ENCODE measurements at places on chromosomes 5 and 9.

DNA sequence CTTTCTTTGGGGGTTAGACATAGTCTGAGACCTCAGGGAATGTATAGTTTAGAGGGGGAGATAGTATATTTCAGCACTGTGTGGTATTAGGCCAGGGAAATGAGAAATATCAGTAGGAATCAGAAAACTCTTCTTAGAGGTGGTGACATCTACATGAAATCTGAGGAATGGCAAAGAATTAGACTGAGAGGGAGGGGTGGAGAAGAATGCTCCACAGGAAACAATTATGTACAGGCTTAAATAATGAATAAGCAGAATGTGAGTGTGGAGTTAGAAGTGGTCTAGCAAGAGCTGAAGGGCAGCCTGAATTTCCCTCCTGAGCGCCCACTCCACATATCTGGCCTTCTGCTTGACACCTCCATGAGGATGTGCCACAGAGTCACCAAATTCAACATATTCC is 3.6 kb upstream of the MACIR start:
- peaks cover 8% of the 10 kb centered on the region for H3K4me1 ChIP-seq
- peaks cover 1% of the 10 kb centered on the region for H3K36me3 ChIP-seq
- H3K27ac ChIP-seq: no peak overlapping the region
- DNase-seq: no peak

- peaks cover 23% of the 10 kb centered on the region for H3K4me1 ChIP-seq
- no peak overlapping the region for H3K27ac ChIP-seq
- H3K36me3 ChIP-seq: no peaks in the 10 kb centered on the region
- DNase-seq: no peak
These were observed 12.1 kb downstream of the PROP1 start for GRCh38 chr5:177983763-177984583.

DNA sequence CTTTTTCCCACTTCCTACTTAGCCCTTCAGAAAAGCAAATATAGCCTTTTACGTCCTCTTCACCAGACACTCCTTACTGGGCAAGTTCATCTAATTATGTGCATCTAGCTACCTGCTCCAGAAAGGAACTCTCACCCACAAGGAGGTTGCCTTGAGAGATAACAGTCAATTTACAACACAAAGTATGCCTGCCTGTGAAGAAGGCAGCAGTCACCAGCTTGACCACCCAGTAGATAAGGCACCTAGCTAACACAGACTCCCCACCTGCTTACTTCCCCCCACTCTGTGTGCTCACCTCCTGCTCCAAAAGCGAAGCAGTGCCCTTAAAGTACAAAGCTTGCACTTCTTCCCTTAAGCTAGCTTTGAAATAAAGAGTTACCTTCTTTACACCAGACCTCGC is 111.7 kb upstream of the MRPS30 start:
- H3K27ac ChIP-seq: no peak overlapping the region
- H3K27me3 ChIP-seq: no peaks in the 10 kb centered on the region
- DNase-seq: no peak
- H3K4me1 ChIP-seq: no peaks in the 10 kb centered on the region

- H3K4me1 ChIP-seq: no peaks in the 10 kb centered on the region
- H3K27me3 ChIP-seq: peaks cover 3% of the 10 kb centered on the region
These were observed 142.8 kb downstream of the ENC1 start for GRCh38 chr5:74497706-74498105.

DNA sequence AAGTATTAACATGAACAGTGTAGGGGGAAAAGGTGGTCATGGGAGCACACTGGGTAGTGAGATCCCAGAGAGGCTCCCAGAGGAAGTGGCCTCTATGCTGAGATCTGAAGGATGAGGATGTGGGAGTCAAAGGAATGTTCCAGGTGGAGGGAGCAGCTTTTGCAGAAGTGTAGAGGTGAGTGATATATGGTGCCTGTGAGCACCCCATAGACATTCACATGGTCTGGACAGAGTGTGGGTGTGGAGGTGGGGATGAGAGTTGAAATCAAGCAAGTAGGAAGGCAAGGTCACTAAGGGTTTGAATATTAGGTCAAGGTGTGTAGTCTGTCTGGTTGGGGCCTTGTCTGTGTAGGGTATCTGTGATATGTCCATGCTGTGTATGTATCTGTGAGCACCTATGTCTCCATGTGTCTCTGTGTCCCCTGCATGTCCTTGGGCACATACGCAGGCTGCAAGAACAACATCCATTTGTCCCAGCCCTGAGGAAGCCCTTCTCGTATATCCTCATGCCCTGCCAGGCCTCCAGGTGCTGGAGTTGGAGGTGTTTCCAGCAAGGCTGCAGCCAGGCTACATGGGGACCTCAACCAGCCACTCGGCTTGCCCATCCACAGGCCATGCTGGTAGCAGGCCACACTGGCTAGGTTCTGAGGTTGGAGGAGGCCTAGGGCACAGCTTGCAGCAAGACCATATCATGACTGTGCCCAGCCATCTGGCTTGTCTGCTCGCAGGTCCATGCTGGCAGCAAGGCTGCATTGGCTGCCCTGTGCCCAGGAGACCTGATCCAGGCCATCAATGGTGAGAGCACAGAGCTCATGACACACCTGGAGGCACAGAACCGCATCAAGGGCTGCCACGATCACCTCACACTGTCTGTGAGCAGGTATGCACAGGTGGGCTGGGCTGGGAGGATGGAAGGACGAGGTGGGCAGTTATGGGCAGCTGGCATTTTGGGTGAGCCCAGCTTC is 4.7 kb downstream of the PDLIM4 start:
- peaks cover 10% of the 10 kb centered on the region for H3K4me1 ChIP-seq
- H3K27ac ChIP-seq: no peak overlapping the region
- H3K36me3 ChIP-seq: no peaks in the 10 kb centered on the region
- no peaks in the 10 kb centered on the region for H3K27me3 ChIP-seq
- no peak for DNase-seq

- H3K36me3 ChIP-seq: no peaks in the 10 kb centered on the region
- H3K27ac ChIP-seq: no peak overlapping the region
- H3K27me3 ChIP-seq: no peaks in the 10 kb centered on the region
- H3K4me3 ChIP-seq: no peak overlapping the region
- no peak for DNase-seq
These were observed 187.4 kb downstream of the DCP2 start for GRCh38 chr5:113164021-113164420.

DNA sequence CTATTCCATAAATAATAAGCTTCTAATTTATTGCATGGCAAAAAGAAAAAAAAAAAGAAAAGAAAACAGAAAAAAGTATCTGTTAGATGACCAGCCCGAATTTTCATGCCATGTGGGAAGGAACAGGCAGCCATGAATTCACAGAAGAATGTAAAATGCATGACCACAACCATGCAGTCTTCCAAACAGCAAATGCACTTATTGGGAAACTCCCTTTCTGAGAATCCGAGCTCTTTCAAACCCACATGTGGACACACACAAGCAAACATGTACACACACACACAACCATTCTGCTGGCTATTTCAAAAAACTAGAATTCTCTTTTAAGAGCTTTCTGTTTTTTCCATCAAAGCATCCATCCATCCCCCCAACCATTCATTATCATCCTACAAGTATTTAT is 236.1 kb downstream of the DNAH5 start:
- no peak for DNase-seq
- H3K4me1 ChIP-seq: no peaks in the 10 kb centered on the region
- H3K4me3 ChIP-seq: no peak overlapping the region

GRCh38 chr5:180910735-180911134 is 11.8 kb downstream of the BTNL8 start:
- H3K27me3 ChIP-seq: peaks cover 27% of the 10 kb centered on the region
- H3K36me3 ChIP-seq: no peaks in the 10 kb centered on the region
- H3K4me3 ChIP-seq: no peak overlapping the region

DNA sequence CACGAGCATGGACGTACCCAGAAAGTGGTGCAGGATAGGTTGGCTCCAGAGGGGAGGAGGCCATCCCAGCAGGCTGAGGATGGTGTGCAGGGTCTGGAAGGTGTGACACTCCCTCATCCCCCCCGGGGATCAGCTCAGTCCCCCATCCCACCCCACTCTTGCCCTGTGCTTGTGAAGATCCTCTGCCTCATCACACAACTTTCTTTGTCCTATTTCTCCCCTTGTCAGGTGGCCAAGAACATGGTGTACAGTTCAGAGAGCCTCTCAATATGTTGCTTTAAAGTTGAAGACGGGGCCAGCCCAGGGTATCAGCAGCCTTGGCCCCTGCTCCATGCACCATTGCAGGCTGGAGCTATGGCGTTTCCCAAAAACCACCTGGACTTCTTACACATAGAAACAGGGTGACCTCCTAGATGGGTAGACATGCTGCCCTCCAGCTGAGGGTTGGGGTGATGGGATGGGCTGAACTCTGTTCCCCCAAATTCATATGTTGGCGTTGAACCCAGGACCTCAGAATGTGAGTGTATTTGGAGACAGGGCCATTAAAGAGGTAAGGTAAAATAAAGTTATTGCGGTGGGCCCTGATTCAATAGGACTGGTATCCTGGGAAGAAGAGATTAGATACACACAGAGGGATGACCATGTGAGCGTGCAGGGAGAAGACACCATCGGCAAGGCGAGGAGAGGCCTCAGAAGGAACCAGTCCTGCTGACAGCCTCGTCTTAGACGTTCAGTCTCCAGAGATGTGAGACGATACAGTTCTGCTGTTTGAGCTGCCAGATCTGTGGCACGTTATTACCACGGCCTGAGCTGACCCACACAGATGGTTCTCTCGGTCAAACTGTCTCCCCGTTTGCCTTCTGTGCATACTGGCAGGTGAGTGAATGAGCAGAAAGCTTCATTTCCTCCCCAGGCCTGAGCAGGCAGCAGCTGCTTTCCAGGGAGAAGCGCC is 272.5 kb downstream of the GADD45G start:
- no peak overlapping the region for H3K27ac ChIP-seq
- no peak for DNase-seq
- H3K27me3 ChIP-seq: no peaks in the 10 kb centered on the region

- peaks cover 33% of the 10 kb centered on the region for H3K4me1 ChIP-seq
- no peaks in the 10 kb centered on the region for H3K36me3 ChIP-seq
- H3K4me3 ChIP-seq: peak overlapping the region; percentile 77
- H3K27me3 ChIP-seq: no peaks in the 10 kb centered on the region
- DNase-seq: no peak
These were observed 393 bp downstream of the SH3GLB2 start for GRCh38 chr9:129027685-129028191.

GRCh38 chr9:35254237-35254636 is 92.4 kb downstream of the UNC13B start:
- no peaks in the 10 kb centered on the region for H3K4me1 ChIP-seq
- H3K27me3 ChIP-seq: peaks cover 8% of the 10 kb centered on the region
- H3K4me3 ChIP-seq: no peak overlapping the region
- peaks cover 6% of the 10 kb centered on the region for H3K36me3 ChIP-seq
- H3K27ac ChIP-seq: no peak overlapping the region

- H3K36me3 ChIP-seq: no peaks in the 10 kb centered on the region
- DNase-seq: no peak
- peaks cover 2% of the 10 kb centered on the region for H3K27me3 ChIP-seq
- H3K4me3 ChIP-seq: no peak overlapping the region
These were observed 81.2 kb upstream of the UBTD2 start for GRCh38 chr5:172364773-172365172.

DNA sequence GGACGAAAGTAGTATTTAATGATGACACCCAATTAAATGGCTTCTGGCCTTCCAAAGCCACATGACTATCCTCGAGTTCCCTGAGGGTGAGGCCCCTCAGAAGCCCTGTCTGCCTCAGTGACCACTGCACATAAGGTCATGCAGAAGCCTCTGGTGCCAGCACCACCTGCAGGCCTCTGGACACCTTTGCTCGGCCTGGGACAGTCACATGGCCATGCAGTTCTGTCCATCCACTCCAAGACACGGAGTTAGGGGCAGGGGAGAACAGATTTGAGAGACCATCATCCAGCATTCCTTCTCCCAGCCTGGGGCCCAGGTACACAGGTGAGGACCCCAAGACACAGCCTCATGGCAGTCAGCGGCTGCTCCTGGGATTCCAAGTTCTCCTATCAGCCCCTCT is 145.0 kb downstream of the ROR2 start:
- no peak overlapping the region for H3K4me3 ChIP-seq
- H3K27ac ChIP-seq: no peak overlapping the region
- DNase-seq: no peak
- H3K4me1 ChIP-seq: no peaks in the 10 kb centered on the region

GRCh38 chr9:107584186-107584585 is 94.6 kb upstream of the KLF4 start:
- no peaks in the 10 kb centered on the region for H3K4me1 ChIP-seq
- H3K36me3 ChIP-seq: no peaks in the 10 kb centered on the region
- H3K27me3 ChIP-seq: no peaks in the 10 kb centered on the region
- no peak for DNase-seq

DNA sequence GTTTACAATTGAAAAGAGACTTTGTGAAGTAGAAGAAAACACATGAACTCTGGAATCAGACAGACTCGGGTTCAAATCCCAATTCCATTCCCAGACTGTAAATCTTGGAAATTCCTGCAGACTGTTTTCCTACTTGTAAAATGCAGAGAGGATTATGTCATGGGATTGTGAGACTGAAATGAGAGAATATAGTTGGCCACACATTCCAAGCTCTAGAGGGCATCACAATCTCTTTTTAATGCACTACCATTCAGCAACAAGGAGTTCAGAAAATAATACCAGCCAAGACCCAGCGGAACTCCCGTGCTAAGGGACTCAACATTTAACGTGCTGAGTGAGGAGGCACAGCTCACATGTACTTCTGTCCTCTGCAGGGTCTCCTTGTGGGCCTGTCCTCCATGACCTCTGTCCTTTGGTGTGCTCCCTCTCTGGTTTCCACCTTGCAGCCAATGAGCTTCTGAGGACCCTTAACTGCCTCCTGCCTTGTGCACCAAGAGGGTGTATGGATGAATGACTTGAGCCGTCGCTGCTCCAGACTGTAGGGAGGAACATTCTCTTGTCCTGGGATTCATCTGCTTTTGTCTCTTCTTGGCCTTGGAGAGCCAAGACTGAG is 263.5 kb downstream of the NTRK2 start:
- peaks cover 1% of the 10 kb centered on the region for H3K27me3 ChIP-seq
- H3K4me1 ChIP-seq: no peaks in the 10 kb centered on the region
- DNase-seq: no peak
- H3K36me3 ChIP-seq: no peaks in the 10 kb centered on the region
- H3K4me3 ChIP-seq: no peak overlapping the region
- no peak overlapping the region for H3K27ac ChIP-seq

GRCh38 chr5:4164167-4164566 is 568.5 kb downstream of the IRX1 start:
- H3K36me3 ChIP-seq: no peaks in the 10 kb centered on the region
- H3K4me3 ChIP-seq: no peak overlapping the region
- H3K27me3 ChIP-seq: peaks cover 9% of the 10 kb centered on the region
- no peak overlapping the region for H3K27ac ChIP-seq
- DNase-seq: no peak

DNA sequence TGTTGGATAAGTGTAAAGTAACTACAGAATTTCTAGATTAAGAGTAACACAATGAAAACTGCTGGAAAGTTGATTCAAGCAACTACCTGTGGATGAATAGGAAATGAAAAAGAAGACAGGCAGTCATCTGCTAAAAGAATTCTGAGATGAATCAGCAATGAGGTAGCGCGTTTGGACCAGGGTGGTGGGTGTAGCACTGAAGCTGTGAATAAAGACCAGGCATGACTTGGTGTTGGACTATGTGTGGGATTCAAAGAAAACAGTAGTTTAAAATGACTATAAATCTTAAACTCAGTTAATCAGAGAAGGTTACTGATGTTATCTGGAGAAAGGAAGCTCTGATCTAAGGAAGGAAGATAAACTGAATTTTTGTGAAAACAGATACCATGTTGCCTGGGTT is 159.8 kb downstream of the FBN2 start:
- H3K4me1 ChIP-seq: no peaks in the 10 kb centered on the region
- DNase-seq: no peak
- no peaks in the 10 kb centered on the region for H3K27me3 ChIP-seq
- no peak overlapping the region for H3K4me3 ChIP-seq

All from naive thymus-derived CD8-positive, alpha-beta T cell (primary cell).